Inflammatory macrophage (primary cell): ENCODE measurements at places on chromosomes 4 and X.
A peak's percentile ranks its signal among the peaks of the same experiment; 100 is the strongest.

- no peak for DNase-seq
Observed at GRCh38 chr4:119478446-119479179, 150.0 kb downstream of the PDE5A start.

GRCh38 chrX:8233091-8233490 lies 62.0 kb upstream of the VCX2 start:
- no peak for DNase-seq

DNA sequence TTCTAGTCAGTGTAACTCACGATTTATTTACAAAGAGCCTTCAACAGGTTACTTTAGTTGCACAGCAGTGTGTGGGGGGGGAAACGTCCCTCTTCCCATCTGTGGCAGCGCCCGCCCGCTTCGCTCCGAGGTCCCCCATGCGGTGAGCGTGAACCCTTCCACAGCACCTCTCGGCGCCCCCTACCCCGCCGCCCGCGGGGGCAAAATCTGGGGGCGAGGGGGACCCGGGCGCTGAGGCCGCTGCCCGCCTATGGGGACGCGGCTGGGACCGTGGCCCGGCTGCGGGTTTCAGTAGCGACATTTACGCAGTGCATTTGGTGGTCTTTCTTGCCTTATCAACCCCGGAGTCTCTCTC lies 6.4 kb downstream of the NKX6-1 start:
- DNase-seq: no peak

- DNase-seq: no peak
Observed at GRCh38 chr4:38917481-38918025, 49.9 kb downstream of the FAM114A1 start.

DNA sequence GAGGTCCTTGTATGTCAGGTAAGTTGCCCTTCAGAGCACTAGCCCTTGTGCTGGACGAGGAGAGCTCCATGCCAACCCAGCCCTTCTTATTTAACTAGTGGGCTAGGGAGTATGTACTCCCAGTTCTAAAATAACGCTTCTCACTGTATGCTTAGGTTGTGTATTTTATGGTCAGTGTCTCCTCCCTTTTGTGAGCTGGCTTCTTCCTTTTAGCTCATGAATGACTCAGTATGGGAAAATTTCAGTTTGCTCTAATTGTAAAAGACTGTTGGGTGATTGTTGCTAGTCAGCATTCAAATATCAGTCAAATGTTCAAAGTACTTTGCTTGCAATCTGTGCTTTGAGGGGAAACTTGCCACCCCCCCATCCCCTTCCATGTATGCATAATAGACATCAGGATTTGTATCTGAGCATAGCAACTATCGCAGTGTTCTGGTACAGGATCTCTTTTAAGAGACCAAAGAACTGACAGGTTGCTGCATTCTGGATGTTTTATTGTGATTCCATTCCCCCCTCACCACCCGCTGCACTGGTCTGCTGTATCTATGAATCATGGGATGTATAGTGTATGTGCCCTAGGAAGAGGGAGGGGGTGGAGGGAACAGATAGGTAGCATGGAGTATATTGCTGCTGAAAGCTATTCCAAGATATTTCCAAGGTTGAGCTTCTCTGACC lies 34.7 kb downstream of the DLG3 start:
- DNase-seq: no peak

DNA sequence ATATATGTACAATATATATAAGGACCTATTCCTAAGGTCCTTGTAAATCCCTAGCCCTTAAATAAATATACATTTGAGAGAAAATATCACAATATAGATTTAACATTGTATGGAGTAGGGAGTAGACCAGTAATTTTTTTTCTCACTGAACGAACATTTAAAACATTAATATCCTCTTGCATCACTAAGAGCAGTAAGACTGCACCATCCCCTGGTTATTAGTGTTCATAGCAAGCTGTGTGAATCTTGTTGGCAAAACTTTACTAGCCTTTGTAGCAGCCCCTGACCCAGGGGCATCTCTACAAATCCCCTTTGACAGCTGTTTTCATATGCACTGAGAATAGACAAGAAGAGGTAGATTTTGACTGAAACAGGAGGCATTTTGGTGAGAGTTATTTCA lies 146.5 kb downstream of the IL1RAPL2 start:
- no peak for DNase-seq

- no peak for DNase-seq
Observed at GRCh38 chrX:17792826-17793225, 55.5 kb downstream of the SCML1 start.

GRCh38 chr4:148962539-148963290 lies 520.5 kb upstream of the NR3C2 start:
- DNase-seq: no peak

- DNase-seq: no peak
Observed at GRCh38 chrX:23504895-23505294, 162.4 kb upstream of the PRDX4 start.

DNA sequence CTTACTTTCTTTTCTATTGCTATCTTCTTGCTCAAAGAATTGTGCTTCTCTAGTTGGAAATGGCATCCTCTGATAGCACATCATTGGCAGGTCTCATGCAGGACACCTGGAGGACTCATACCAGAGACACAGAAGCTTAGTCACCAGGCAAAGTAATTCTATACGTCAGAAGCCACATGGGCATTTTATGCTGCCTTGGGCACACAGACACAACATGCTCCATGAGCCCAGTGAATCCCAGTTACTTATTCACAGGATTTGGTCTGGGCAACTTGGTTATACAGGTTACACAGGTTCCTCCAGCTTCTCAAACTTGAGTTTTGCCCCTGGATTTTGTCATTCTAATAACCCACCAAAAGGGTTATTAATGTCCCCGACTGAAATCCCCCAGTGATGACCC lies 7.1 kb downstream of the RASSF6 start:
- DNase-seq: no peak

DNA sequence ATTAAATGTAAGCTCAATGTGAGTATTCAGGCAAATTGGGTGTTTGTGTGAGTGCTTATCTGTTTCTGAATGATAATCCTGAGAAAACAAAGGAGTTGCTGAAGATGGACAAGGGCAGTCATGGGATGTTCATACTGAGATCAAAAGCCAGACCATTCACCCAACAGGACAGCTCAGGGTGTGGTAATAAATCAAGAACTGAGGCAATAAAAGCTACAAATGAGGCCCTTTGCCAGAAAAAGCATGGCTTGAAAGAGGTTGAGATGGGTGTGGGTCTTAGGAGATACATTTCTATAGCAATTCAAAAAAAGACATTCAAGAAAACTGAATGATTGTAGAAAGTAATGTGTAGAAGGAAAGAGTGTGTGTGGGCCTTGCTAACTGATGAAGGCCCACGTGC lies 425.8 kb upstream of the BOD1L1 start:
- no peak for DNase-seq

DNA sequence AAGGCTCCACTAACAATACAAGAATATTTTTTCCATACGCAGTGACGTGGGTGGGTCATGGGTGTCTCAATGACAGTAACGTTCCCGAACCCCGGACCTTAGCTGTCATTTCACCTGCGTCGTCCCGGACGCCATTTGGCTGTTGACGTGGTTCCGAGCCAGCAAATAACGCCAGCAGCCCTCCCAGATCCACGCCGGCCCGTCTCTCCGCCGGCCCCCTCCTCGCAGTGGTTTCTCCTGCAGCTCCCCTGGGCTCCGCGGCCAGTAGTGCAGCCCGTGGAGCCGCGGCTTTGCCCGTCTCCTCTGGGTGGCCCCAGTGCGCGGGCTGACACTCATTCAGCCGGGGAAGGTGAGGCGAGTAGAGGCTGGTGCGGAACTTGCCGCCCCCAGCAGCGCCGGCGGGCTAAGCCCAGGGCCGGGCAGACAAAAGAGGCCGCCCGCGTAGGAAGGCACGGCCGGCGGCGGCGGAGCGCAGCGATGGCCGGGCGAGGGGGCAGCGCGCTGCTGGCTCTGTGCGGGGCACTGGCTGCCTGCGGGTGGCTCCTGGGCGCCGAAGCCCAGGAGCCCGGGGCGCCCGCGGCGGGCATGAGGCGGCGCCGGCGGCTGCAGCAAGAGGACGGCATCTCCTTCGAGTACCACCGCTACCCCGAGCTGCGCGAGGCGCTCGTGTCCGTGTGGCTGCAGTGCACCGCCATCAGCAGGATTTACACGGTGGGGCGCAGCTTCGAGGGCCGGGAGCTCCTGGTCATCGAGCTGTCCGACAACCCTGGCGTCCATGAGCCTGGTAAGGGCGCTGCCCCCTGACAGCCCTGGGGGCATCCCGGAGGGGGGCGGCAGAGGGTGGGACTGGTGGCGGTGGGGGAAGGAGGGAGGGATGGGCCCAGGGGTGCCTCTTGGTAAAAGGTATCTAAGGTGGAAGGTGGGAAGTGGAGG lies at the start of gene CPE:
CPE (plus strand) TSS at position 264 of the 933 bp plus-strand sequence; CDS start at position 478, 214 bp downstream.
- peak; percentile 66 for DNase-seq

- DNase-seq: no peak
Observed at GRCh38 chr4:55733932-55734331, 85.7 kb upstream of the EXOC1L start.

GRCh38 chr4:14431155-14432134 lies 570.8 kb upstream of the CPEB2 start:
- DNase-seq: no peak

DNA sequence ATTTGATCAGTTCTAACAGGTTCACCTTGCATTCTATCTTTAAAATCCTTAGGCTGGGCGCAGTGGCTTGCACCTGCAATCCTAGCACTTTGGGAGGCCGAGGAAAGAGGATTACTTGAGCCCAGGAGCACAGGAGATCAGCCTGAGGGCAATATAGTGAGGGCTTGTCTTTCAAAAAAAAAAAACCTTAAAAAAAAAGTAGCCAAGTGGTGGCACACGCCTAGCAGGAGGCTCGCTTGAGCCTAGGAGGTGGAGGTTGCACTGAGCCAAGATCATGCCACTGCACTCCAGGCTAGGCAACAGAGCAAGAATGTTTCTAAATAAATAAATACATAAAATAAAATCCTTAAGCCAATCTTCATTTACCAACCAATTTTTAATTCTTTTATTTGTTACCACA lies 75.6 kb downstream of the PRSS12 start:
- no peak for DNase-seq

DNA sequence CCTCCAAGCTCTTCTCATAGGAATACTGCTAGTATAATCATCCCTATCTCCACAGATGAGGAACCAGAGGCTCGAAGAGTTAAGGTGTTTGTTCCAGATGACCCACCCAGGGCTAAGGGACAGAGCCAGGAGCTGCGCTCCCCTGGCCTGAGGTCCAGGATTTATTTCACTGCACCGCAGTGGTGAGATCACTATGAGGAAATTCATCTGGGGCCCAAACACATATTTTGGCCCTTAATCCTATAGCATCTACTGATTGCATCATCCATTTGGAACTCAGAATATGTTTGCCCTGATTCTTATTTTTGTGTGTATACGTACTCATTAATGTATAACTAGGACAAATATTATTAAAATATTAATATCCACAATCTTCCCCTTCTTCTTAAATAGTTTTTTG lies 100.1 kb upstream of the RBPJ start:
- DNase-seq: no peak

GRCh38 chr4:41933997-41934503 lies 1.2 kb upstream of the TMEM33 start:
- DNase-seq: peak; percentile 94
